Hippocampal formation (tissue), 2 donors: ENCODE measurements at places on chromosomes 12 and 14.
A peak's percentile ranks its signal among the peaks of the same experiment; 100 is the strongest.

DNA sequence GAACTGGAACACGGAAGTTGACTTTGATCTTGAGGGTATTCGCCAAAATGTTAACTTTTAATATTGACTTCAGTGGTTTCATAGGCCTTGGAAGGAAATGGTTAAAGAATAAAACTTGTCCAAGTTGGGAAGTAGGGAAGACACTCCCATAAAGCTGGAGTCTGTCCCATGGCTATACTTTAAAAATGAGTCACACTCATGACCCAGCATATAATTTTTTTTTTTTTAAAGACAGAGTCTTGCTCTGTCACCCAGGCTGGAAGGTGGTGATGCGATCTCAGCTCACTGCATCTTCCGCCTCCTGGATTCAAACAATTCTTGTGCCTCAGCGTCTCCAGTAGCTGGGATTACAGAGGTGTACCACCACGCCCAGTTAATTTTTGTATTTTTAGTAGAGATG is 19.6 kb downstream of the TMPRSS12 start:
- DNase-seq, result no peak

DNA sequence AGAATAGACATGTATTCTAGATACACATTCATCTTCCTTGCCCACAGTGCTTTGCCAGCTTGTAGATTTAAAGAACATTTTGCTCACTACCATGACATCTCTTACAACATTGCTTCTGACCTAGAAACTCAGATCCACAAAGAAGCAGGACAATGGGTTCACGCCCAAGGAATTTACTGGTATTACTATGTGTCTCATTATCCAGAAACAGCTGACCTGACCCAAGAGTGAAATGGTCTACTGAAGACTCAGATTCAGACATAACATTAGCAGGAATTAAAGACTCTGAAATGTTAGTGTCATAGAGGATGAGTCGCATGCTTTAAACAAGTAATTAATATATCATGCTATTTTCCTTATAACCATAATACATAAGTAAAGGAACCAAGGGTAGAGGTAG is 731.4 kb downstream of the GALC start:
- no peak for DNase-seq

DNA sequence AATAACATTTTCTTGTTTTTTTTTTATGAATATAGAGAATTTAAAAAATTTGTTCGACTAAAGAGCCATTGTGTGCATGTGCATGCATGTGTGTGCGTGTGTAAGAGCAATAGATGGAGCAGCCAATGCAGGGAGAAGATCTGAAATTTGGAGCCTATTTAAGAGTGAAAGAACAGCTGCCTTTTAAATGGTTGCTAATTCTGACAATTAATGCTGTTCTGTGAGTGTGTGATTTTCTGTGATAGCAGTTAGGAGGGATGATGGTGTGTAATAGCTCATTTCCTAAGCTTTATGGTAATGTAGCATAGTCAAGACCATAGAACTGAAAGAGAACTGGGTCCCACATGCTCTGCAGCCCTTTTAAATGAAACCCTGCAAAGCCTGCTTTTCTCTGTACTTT is 137.9 kb downstream of the NRXN3 start:
- no peak for DNase-seq

GRCh38 chr12:68138480-68138879 is 21.1 kb downstream of the IFNG start:
- DNase-seq, result no peak

- peak; percentile 21 for DNase-seq
Observed at GRCh38 chr12:62260733-62261683, 804 bp downstream of the USP15 start.

GRCh38 chr14:100669468-100669867 is 57.2 kb upstream of the DLK1 start:
- DNase-seq, result no peak

DNA sequence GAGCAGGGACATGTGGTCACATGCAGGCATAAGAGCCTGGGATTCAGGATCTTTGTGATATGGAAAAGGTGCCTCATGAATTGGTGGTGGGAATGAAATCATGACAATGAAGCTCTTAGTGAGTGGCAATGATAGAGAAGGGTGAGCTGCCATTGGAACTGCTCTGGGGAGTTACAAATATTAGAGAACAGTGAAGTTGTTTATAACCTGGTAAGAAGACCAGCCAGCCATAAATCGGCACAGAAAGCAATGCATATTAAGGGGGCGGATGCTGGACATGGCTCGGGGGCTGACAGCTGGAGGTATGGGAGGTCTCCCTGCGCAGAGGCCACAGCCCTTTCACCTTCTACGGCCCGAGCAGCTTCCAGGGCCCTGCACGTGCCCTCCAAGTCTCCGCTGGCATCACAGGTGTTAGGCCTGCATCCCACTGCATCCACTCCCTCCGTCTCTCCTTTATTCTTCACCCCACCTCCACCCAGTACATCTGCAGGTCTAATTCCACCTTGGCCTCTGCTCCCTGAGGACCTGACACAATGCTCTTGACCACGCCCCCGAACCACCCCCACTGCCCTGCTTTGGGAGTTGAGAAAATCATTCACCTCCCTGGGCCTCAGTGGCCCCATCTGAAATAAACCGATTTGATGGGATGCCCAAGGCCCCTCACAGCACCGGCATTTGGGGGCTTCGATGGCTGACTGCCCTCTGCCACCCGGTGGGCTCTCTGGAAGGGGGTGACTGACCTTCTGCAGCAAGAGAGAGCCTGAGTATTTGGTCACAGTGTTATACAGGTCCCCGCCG is 4.1 kb downstream of the CACNA2D4 start:
- no peak for DNase-seq

DNA sequence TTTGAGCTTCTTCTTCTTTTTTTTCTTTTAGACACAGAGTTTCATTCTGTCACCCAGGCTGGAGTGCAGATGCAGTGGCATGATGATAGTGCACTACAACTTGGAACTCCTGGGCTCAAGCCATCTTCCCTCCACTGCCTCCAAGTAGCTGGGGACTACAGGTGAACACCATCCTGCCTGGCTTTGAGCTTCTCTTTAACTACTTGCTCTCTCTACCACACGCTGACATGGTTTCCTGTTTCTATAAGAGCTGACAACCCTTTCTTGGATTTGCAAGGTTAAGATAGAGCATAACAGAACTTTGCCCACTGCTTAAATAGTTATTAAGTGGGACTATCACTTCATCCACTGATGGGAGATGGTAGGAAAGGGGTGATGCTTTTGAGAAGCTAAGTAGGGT is 82.4 kb upstream of the SLC38A2 start:
- no peak for DNase-seq

- no peak for DNase-seq
Observed at GRCh38 chr14:35320472-35320871, 28.3 kb downstream of the PSMA6 start.

GRCh38 chr14:79453276-79453675 is 758.0 kb downstream of the DIO2 start:
- DNase-seq, result no peak

GRCh38 chr12:10111451-10111850 is 12.7 kb upstream of the CLEC1A start:
- DNase-seq, result no peak

DNA sequence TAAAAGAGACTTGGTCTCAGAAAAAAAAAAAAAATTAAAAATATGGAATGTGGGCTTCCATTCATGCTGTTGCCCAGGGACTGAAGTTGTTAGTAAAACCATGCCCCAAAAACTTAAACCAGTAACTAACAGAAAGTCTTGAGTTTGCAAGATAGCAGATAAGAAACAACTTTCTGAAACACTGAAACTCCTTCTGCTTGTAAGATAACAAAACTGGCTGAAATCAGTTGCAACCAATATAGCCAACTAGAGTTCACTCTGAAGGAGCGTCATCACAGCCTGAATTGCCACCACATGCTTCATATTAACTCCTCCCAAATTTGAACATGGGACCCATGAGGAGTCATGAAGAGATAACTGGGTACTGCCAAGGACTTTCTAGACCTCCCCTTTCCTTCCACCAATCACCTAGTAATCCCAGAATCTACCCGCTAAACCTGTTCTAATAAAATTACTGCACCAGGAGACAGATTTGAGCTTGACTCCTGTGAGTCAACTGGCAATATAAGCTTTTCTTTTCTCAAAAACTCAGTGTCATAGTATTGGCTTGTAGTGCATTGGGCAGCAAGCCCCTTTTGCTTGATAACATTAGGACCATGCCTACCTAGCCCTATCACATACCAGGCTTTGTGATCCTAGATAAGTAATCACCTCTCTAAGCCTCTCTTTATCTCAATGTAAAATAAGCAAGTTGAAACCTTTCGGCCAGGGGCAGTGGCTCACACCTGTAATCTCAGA is 53.6 kb downstream of the R3HDM2 start:
- no peak for DNase-seq

DNA sequence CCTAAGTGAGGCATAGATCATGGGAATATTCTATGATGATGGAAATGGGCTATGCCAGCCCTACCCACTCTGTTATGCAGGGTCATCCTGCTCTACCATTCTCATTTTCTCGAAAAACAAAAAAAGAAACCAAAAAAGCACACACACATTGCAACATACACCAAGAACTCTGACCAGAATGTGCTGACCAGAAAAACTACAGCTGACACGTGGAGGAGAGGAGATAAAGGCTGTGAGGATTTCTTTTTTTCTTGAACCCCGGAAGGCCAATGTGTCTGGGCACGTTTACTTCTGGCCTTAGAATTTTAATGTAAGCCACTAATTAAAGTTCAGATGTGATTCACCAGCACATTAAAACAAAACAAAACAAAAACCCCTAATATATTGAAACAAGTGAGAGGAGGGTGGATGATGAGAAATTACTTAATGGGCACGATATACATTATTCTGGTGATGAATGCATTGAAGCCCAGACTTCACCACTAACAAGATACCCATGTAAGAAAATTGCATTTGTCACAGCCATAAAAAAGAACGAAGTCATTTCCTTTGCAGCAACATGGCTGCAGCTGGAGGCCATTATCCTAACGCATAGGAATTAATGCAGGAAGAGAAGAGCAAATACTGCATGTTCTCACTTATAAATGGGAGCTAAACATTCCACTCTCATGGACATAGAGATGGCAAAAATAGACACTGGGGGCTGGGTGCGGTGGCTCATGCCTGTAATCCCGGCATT is 66.3 kb upstream of the PLEKHG3 start:
- DNase-seq, result no peak
